Activated CD4-positive, alpha-beta T cell treated with anti-CD3 and anti-CD28 coated beads for 24 hours (primary cell): ENCODE measurements at places on chromosomes 4 and X.

GRCh38 chr4:121156822-121157769 lies 7.0 kb downstream of the TNIP3 start:
- no peak for DNase-seq

GRCh38 chr4:103451341-103451740 lies 253.2 kb upstream of the CENPE start:
- DNase-seq: no peak

- no peak for DNase-seq
Observed at GRCh38 chr4:100428051-100428450, 89.8 kb downstream of the EMCN start.

DNA sequence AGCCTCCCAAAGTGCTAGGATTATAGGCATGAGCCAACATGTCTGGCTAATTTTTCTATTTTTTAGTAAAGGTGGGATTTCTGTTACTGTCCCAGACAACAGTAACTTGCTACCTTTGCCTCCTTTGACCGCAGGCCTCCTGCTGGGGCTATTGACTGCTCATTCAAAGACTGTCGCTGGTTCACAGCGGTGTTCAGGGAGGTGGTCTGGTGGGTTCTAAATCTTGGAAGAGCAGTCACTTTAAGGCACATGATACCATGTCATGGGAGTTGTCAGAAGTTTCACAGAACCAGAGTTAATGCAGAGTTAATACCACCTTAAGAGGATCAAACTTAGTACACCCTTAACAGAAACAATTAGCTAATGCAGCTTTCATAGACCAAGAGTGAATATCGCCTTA lies 3.8 kb downstream of the ASMT start:
- DNase-seq: no peak

GRCh38 chrX:88903989-88904718 lies 157.1 kb downstream of the CPXCR1 start:
- DNase-seq: no peak

GRCh38 chr4:77204621-77205020 lies 47.6 kb downstream of the CCNG2 start:
- no peak for DNase-seq

DNA sequence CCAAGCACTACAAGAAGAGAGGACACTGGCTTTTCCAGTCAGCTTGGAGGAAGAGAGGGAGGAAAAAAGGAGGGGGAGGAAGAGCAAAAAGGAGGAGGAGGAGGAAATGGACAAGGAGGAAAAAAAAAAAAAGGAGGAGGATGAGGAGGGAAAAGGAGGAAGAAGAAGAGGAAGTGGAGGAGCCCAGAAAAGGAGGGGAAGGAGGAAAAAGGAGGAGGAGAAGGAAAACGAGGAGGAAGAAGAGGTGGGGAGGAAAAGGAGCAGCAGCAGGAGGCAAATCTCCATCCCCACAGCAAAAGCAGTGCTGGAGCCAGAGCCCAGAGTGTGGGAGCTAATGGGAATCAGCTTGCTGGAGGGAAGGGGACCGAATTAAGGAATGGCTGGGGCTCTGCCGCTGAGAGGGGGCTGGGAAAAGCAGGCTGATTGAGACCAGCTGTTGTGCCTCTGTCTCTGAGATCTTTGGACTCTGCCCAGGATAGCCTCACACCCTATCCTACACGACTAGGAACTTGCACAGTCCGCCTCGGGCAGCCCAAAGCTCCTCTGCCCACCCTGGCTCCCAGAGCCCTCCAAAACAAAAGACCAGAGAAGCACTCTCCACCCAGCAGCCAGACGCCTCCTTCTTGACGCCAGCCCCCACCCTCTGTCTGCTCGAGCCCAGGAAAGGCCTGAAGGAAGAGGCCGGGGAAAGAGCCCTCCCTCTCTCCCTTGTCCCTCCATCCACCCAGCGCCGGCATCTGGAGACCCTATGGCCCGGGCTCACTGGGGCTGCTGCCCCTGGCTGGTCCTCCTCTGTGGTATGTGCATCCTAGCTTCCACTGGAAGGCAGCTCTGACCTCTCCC lies at the start of gene XPNPEP2:
TSS of gene XPNPEP2 (plus strand) at position 514 of the 843 bp plus-strand sequence. CDS start at position 749, 235 bp downstream.
- DNase-seq: no peak

- no peak for DNase-seq
Observed at GRCh38 chr4:61575796-61576195, 375.7 kb downstream of the ADGRL3 start.

DNA sequence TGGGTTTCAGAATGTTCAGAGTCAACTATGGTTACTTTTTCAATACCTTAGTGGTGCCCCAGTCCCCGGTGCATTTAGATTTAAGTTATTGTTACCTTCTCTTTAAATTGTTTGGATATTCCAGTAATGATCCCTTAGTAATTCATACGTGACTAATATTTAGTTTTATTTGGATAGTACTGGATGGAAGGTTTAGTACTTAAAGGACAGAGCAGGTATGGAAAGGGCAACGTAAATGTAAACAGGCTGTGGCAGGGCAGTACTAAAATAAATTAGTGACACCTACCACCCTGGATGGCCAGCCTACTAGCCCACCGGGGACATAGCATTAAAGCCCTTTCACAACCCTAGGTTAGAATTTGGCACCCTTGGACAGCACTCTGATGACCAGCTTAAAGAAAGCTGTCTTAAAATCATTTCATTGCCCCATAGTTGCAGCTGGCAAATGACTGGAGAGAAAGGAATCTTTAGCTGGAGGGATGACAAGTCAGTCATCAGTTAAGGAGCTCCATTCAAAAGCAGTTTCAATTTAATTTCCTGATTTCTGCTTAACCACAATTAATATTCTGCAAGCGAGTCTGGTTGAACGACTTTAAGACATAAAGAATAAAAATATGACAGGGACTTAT lies 16.4 kb downstream of the PLP1 start:
- no peak for DNase-seq

DNA sequence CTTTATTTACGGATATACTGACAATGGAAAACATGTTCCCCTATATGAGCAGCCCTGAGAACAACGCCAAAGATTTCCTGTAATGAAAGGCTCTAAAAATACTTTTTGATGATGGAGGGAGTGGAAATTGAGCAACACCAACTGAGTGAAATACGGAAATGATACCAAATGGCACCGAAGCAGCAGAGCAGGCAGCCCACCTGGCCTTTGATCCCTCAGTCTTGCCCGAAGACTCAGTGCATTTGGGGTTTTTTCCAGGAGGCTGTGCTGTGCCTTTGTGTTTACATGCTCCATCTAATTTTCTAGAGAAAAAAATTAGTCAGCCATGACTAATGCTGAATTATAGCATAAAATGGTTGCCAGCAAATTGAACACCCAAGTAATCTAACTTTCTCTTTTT lies 169.9 kb upstream of the RBPJ start:
- peak; percentile 27 for DNase-seq

DNA sequence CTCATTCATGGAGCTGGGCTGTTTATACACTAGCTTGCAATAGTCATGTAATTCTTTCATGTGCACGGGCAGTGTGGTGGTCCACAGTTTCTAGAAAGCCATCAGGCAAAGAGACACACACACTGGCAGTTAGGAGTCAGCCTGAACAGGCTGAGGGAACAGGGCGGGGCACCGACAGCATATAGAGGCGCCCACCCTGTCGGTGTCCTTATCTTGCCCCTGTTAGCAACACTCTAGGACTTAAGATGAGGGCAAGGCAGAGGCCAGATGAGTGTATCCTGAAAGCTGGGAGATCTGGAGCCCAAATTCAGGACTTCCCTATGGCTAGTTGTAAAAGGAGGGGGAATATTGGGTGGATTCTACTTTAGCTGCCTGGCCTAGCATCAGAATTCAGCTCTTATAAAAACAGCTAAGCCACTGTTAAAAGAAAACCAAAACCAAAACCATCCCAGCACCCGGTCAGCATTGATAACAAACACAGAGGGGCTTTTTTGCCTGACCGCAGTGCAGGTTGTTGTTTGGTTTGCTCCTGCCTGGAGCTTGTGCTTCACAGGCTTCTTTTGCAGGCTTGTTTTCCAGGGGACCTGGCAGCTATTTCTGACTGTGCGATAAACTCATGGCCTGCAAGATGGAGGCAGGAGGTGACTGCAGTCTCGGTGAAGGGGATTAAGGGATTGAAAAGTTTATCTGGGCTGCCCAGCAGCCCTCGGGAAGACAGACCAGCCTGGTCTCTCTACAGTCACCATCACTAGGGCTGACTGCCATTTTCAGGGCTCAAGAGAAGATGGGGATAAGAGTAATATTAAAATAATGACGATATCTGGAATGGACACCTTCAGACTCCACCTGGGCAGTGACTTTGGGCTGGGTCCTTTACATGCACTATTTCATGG lies 638.9 kb downstream of the MID1IP1 start:
- DNase-seq: no peak

GRCh38 chr4:152990471-152991131 lies 54.5 kb downstream of the FHDC1 start:
- no peak for DNase-seq

GRCh38 chr4:14008494-14008893 lies 381.0 kb upstream of the BOD1L1 start:
- DNase-seq: no peak

DNA sequence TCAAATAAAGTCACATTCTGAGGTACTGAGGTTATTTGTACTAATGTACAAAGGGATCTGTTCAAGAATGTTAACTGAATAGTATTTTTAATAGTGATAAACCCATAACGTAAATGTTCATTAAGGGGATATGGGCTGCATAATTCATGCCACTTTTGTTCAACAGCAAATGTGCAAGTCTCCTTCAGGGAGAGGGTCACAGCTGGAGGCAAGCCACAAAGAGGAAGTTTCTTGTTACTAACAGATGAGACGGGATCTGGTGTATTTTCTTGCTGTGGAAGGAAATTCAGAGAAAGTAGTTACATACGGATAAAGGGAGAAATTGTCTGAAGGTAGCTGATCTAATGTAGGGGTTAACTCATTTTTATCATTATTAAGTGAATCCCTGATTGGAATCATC lies 10.0 kb downstream of the ZFP42 start:
- no peak for DNase-seq

DNA sequence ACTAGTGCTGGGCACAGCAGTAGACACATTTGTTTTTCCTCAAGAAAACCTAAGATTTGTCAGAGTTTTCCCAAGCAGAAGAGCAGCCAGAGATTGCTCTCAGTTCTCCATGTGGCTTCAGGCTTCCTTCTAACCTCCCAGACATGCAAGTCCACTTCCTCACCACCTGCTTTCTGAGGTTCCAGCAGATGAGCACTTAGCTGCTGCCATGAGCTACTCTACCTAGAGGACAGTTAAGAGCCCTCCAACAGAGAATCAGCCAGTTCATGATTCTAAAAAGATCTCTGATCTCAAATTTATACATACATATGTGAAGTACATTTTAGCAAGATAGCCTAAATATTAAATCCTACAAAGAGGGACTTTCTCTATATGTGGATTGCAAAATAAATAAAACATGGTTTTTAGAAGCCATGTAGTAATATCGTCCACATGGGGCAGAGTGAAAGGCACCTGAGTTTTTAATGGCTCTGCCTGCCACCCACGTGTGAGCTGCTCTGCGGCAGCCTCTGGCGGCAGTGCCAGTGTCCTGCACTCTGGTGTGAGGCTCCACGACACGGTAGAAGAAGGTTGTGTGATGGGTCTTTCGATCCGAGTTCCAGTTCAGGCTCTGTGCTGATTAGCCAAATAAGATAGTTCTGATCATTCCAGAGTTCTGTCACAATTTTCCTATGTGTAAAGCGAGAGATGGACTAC lies 10.3 kb downstream of the CYP4V2 start:
- DNase-seq: peak; percentile 41

- DNase-seq: no peak
Observed at GRCh38 chrX:133307637-133308498, 89.7 kb upstream of the TFDP3 start.

DNA sequence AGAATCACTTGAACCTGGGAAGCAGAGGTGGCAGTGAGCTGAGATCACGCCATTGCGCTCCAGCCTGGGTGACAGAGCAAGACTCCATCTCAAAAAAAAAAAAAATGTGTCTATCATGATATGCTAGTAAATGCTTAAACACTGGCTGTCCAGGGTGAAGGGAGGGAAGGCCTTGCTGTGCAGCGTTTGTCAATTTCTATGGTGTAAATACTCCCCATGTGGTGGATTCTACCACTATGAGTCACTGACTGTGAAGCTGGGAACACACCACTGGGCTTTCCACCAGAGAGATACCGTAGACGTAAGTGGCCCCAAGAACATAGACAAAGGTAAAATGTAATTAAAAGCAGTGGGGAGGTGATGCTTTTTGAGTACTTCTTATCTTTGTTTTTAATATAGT lies 51.3 kb upstream of the LEF1 start:
- no peak for DNase-seq

DNA sequence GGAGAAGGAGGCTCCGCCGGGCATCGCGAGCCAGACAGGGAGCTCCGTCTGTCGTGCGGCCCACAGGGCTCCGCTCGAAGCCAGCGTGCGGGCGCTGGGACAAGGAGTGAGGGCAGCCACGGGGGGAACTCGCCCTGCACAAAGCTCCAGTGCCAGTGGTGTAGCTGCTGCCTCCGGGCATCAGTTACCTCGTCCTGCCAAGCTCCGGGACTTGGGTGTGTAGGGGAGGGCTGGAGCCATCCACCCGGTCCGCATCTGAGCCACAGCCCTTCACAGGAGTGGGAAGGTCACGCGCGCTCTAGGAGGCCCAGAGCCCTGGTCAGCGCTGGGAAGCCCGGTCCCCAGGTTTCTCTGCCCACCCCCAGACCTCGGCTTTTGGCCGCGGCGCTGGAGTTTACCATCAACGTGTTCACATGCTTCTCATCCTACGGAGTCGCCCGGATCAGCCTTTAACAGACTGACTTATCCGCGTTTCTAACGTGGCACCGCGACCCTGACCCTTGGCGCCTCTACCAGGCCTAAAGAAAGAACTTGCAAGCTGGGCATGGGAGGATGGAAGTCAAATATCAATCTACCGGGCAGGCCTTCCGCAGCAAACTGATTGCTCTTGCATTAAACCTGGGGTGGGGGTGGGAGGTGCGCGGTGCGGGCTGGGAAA lies 8.4 kb upstream of the PRDM8 start:
- no peak for DNase-seq

DNA sequence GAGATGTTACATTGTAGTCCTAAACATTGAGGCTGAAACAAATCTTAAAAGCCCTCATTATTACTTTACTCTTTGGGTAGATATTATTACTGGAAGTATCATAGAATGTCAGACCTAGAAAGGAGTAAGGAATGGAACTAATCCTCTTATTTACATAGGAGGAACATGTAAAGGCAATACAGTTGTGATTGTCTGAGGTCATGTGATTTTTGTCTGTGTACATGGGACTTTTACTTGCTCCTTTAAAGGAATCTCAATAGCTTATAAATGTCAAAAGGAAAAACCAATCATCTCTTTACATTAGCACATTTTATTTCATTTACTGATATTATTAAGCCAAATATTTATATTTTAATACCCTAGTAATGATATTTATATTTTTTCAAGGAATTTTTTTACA lies 568.2 kb downstream of the CCSER1 start:
- DNase-seq: no peak

- no peak for DNase-seq
Observed at GRCh38 chr4:138014590-138015288, 227.4 kb downstream of the SLC7A11 start.

GRCh38 chr4:2354760-2355159 lies 63.7 kb downstream of the ZFYVE28 start:
- DNase-seq: no peak

- DNase-seq: no peak
Observed at GRCh38 chr4:12144051-12144450, 715.4 kb upstream of the HS3ST1 start.
